ENCODE measurements at places on chromosomes 16 and 17. TPM values are rescaled to one million over a fixed set of nuclear protein-coding genes. Genes with fewer than 3 reads are reported as not detected.

DNA sequence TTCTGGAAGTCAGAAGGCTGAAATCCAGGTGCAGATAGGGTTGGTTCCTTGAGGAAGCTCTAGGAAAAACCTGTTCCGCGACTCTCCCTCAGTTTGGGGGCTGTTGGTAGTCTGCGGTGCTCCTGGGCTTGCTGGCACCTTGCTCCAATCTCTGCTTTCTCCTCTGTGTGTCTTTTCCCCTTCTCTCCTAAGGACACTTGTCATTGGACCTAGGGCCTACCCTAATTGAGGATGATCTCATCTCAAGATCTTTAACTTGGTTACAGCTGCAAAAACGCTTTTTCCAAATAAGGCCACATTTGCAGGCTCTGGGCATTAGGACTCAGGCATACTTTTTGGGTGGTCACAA lies 12.9 kb upstream of the CACNG4 start:
- no peaks in the 10 kb centered on the region for H3K27me3 ChIP-seq
- peak overlapping the region; percentile 11 for H3K27ac ChIP-seq
- H3K36me3 ChIP-seq: no peaks in the 10 kb centered on the region
- peaks cover 17% of the 10 kb centered on the region for H3K4me1 ChIP-seq
- DNase-seq: peak; percentile 15

- no peak for DNase-seq
- no peaks in the 10 kb centered on the region for H3K36me3 ChIP-seq
- H3K4me3 ChIP-seq: no peak overlapping the region
These were observed 25.1 kb downstream of the SMARCE1 start for GRCh38 chr17:40622509-40622928.

DNA sequence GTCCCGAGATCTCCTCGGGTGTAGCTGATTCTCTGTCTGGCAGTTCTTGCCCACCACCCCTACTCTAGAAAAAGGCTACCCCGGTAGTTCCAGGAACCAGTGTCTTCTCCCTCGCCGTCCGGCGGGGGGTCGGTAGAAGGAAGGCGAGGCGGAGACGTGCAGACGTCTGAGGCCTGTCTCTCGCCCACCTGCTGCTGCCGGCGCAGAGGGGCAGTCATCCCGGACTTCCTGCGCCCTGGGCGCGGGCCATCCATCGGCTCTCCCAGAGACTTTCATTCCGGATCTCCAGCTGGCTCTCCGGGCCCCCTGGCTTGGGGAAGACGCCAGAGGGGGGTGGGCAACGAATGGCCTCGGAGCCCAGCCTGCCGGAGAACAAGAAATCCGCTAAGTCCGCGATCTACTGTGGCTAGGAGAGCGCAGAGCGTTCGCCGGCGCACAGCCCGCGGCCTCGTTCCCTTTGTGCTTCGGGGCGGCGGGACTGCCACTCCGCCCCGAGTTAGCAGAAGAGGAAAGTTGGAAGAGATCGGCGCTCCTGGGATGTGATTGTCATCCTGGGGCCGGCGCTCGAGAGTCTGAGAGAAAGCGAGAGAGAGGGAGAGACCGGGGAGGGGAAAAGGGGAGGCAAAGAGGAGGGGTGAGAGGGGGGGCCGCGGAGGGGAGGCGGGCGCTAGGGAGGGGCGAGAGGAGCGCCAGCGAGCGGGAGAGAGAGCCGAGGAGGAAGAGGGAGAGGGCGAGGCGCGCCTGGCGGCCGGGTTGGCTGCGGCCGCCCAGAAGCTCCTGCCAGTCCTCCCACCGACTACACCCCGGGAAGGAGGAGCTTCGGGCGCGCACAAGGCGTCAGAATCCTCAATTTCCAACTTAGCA lies at the start of gene IRX5:
Gene IRX5, plus strand, starts transcription at position 861 of the 864 bp plus-strand sequence. CDS start 334 bp downstream, outside the sequence.
- H3K4me3 ChIP-seq: peak within 1 kb of the TSS; percentile 27
- H3K36me3 ChIP-seq: no peaks in the 10 kb centered on the region
- peak; percentile 65 for DNase-seq
- H3K27me3 ChIP-seq: peaks cover 85% of the 10 kb centered on the region
- H3K27ac ChIP-seq: no peak within 1 kb of the TSS
- H3K4me1 ChIP-seq: peaks cover 16% of the 10 kb centered on the region

- DNase-seq: no peak
- H3K36me3 ChIP-seq: no peaks in the 10 kb centered on the region
- H3K27me3 ChIP-seq: no peaks in the 10 kb centered on the region
- no peak overlapping the region for H3K4me3 ChIP-seq
These were observed 140.9 kb upstream of the PMFBP1 start for GRCh38 chr16:72312828-72313227.

- peaks cover 6% of the 10 kb centered on the region for H3K4me1 ChIP-seq
- H3K4me3 ChIP-seq: peak within 1 kb of the TSS; percentile 21
- no peaks in the 10 kb centered on the region for H3K36me3 ChIP-seq
- no peak for DNase-seq
- peaks cover 46% of the 10 kb centered on the region for H3K27me3 ChIP-seq
- no peak within 1 kb of the TSS for H3K27ac ChIP-seq
These were observed at the start of gene ADAM11 for GRCh38 chr17:44758414-44759085. Gene ADAM11, plus strand, starts transcription at chr17:44758988. Its CDS starts 212 bp downstream, at chr17:44759200.

DNA sequence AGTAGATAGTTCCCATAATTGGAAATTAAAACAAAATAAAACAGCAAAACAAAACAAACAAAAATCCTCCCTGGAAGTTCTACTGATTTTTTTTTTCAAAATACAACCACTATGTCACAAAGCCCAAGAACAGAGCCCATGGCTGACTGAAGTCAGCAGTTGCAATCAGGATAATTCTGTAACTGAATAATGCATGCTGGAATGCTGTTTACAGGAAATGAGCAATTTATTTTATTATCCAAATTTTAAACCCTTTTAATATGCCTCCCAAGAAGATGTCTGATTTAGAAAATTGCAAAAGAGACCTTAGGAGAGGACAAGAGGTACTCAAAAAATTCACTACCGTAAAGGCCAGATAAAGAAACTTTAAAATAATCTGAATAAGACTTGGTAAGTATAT lies 578.2 kb downstream of the TOX3 start:
- no peak for DNase-seq
- H3K36me3 ChIP-seq: no peaks in the 10 kb centered on the region
- no peak overlapping the region for H3K4me3 ChIP-seq
- H3K27me3 ChIP-seq: no peaks in the 10 kb centered on the region

DNA sequence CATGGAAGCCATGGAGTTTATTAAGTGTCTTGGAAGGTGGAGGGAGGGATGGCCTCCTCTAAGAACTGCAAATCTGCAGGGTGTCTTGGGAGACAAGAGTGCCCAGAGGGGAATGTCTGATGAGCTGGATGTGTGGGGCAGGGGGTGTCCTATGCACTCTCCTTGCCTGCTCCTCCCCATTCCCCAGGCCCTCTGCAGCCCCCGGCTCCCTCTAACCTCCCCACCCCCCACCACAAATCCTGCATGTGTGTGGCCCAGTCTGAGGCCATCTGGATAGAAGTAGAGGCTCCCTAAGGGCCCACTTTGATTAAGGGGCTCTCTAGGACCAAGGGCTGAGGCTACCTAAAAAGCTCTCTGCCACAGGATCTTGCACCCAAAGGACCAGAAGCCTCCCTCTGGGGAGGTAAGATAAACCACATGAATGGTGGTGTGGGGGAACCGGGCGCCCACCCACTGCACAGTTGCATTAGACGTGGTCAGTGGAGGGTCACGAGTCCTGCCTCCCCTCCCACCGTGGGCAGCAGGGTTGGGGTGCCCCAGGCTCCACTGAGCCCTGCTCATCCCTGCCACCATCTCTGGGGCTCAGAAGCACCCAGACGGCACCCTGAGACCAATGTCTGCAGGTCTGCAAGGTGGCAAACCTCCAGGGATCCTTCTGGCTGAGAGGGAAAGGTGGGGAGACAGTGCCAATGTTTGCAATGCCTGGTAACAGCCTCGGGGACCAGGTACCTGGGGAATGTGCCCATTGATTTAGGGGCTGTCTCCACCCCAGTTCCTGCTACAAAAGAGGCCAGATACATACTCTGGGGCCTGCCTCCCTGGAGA lies 618 bp downstream of the AANAT start:
- peaks cover 11% of the 10 kb centered on the region for H3K4me1 ChIP-seq
- no peak overlapping the region for H3K4me3 ChIP-seq
- peaks cover 20% of the 10 kb centered on the region for H3K36me3 ChIP-seq
- H3K27ac ChIP-seq: no peak overlapping the region

- peak; percentile 84 for DNase-seq
- H3K4me1 ChIP-seq: no peaks in the 10 kb centered on the region
- no peaks in the 10 kb centered on the region for H3K36me3 ChIP-seq
- H3K27ac ChIP-seq: no peak within 1 kb of the TSS
- peak within 1 kb of the TSS; percentile 2 for H3K4me3 ChIP-seq
- peaks cover 28% of the 10 kb centered on the region for H3K27me3 ChIP-seq
These were observed at the start of gene TEKT1 for GRCh38 chr17:6831661-6832263. Gene TEKT1, minus strand, starts transcription at chr17:6831729. Its CDS starts 1,353 bp downstream, at chr17:6830376.

DNA sequence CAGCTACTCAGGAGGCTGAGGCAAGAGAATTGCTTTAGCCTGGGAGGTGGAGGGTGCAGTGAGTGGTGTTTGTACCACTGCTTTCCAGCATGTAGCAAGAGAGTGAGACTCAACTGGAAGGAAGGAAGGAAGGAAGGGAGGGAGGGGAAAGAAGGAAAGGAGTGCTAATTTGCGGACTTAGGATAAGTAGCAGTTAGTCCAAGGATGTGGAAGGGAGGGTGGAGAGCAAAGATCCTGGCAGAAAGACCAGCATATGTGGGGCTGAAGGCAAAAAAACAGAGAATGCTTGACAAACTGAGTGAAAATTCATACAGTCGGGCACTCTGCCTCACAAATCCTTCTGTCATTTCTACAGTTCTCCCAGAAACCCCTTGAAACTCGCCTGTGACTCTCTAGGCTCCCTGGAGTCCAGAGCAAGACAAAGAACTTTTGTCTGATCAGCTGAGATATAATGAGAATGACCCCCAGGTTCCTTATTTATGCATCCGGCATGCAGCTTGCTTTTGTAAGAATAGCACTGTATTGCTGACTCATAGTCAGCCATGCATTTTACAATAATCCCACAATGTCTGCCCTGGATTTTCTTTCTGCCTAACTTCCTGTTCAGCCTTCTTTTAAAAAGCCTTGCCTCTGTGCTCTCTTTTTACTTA lies 31.5 kb downstream of the CDK5RAP3 start:
- H3K27me3 ChIP-seq: no peaks in the 10 kb centered on the region
- peaks cover 19% of the 10 kb centered on the region for H3K4me1 ChIP-seq
- no peaks in the 10 kb centered on the region for H3K36me3 ChIP-seq
- peak; percentile 51 for DNase-seq
- H3K27ac ChIP-seq: peak overlapping the region; percentile 74
- no peak overlapping the region for H3K4me3 ChIP-seq

GRCh38 chr16:87233928-87234327 lies 83.3 kb downstream of the C16orf95 start:
- H3K4me1 ChIP-seq: no peaks in the 10 kb centered on the region
- peaks cover 5% of the 10 kb centered on the region for H3K27me3 ChIP-seq
- no peaks in the 10 kb centered on the region for H3K36me3 ChIP-seq
- no peak for DNase-seq
- H3K4me3 ChIP-seq: no peak overlapping the region
- H3K27ac ChIP-seq: no peak overlapping the region

DNA sequence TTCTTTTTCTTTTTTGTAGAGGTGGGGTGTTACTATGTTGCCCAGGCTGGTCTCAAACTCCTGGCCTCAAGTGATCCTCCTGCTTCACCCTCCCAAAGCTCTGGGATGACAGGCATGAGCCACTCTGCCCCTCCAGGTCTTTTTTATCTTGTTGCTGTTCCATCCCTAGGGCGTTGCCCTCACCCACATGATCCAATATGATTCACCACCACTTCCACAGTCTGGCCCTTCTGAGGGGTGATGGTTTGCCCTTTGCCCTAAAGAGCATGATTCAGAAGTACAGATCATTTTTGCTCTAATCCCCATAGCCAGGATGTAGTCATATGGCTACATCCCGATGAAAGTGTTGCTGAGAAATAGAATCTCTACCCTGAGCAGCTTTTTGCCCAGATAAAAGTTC lies 18.8 kb downstream of the STX4 start:
- H3K4me1 ChIP-seq: no peaks in the 10 kb centered on the region
- H3K27ac ChIP-seq: no peak overlapping the region
- H3K4me3 ChIP-seq: no peak overlapping the region
- DNase-seq: peak; percentile 85

DNA sequence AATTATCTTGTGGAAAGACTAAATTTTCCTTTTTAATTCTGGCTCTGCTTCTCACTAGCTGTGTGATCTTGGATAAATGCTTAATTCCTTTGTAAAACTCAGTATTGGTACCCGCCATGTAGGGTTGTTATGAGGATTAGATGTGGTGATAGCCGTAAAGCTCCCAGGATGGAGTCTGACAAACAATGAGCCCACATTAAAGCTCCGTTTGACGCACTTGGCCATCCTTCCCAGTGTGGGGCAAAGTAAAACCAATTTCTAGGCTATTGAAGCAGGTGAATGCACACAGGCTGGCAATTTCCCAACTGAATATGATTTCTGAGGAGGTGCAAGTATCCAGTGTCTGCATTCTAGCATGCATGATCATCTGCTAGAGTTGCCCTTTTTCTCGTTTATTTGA lies 123.6 kb downstream of the MRTFB start:
- H3K27me3 ChIP-seq: no peaks in the 10 kb centered on the region
- H3K36me3 ChIP-seq: no peaks in the 10 kb centered on the region
- no peak for DNase-seq
- H3K4me1 ChIP-seq: no peaks in the 10 kb centered on the region

DNA sequence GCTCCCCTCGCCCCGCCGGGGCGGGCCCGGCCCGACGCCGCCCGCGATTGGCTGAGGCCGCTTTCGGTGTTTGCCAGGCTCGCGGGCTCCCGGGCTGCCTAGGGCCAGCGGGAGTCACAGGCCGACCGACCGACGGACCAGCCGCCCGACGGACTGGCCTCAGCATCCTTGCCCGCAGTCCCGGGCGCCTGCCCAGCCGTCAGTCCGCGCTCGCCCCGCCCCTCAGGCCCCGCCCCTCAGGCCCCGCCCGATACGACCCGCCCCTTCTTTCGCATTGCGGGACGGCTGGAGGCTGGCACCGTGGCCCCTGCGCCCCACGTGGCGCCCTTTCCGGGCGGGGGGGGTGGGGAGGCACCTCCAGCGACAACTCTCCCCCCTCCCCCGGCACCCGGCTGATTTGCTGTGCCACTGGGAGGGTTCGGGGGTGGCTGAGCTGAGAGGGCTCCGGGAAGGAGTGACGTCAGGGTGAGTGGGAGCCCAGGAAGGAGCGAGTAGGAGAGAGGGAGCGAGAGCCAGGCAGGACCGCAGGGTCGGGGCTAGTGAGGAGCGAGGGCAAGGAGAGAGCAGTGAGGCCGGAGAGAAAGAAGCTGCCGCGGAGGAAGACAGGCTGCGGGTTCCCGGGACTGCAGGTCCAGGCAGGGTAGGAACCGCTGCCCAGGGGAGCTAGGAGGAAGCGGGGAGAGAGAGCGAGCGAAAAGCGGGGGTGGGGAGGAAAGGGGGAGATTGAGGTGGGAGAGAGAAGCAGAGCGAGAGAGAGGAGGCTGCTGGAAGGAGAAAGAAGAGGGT lies at the start of gene ASPHD1:
Gene ASPHD1, plus strand, starts transcription at position 387 of the 786 bp plus-strand sequence. CDS start 484 bp downstream, outside the sequence.
- no peaks in the 10 kb centered on the region for H3K36me3 ChIP-seq
- H3K4me3 ChIP-seq: peak within 1 kb of the TSS; percentile 48
- DNase-seq: peak; percentile 58
- H3K27ac ChIP-seq: peak within 1 kb of the TSS; percentile 72

GRCh38 chr17:76197911-76198310 lies 42.4 kb downstream of the RNF157 start:
- no peaks in the 10 kb centered on the region for H3K4me1 ChIP-seq
- no peak overlapping the region for H3K27ac ChIP-seq
- no peak for DNase-seq
- H3K27me3 ChIP-seq: no peaks in the 10 kb centered on the region
- no peaks in the 10 kb centered on the region for H3K36me3 ChIP-seq

- H3K4me1 ChIP-seq: no peaks in the 10 kb centered on the region
- H3K4me3 ChIP-seq: no peak overlapping the region
- H3K36me3 ChIP-seq: no peaks in the 10 kb centered on the region
- no peaks in the 10 kb centered on the region for H3K27me3 ChIP-seq
These were observed 135.6 kb upstream of the N4BP1 start for GRCh38 chr16:48745541-48745940.

The TNS4 gene
- 0.06 TPM for polyA plus RNA-seq

The NRN1L gene
- polyA plus RNA-seq: 1.6 TPM

The CACNB1 gene
- 5.5 TPM for polyA plus RNA-seq

The KIF2B gene
- not detected for polyA plus RNA-seq

The CDRT15L2 gene
- polyA plus RNA-seq: not detected
